Foreskin keratinocyte (primary cell): ENCODE measurements at places on chromosomes 2 and 18. TPM values are rescaled to one million over a fixed set of nuclear protein-coding genes. Genes with fewer than 3 reads are reported as not detected.

DNA sequence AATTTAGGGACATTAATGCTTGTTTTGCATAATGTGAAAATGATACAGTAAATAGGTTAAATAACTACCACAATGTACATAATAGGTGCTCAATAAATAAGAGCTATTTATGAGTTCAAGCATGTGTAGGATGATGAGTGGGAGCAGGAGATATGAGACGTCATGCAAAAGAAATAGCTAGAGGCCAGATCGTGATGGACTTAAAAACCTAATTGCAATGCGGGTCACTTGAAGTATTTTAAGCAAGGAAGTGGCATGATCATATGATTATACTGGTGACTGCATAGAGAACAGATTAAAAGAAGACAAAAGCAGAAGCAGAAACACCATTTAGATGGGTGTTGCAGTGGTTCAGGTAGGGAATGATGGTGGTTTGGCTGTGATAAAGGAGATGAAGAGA is 78.0 kb downstream of the HNMT start:
- no peak for DNase-seq

GRCh38 chr2:97718051-97718882 is 4.9 kb downstream of the ZAP70 start:
- DNase-seq, result no peak

- DNase-seq, result no peak
These were observed 86.8 kb upstream of the ST6GAL2 start for GRCh38 chr2:106972782-106973181.

DNA sequence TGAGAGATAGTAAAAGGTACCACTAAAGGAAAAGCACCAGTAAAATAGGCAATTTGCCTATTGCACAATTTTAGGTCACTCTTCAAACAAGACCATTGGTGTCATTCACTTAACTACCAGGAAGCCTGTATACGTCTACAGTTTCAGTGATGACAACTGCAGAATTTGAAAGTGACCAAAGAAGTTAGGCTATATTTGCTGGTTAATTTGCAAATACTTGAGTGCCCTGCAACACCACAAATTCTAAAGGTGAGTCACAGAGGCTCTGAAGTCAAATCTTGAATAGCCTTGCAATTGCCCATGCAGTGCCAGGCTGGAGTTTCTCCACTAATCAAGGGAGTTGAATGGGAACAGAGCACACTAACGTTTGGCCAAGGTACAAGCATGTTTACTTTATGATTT is 128.7 kb upstream of the CCDC68 start:
- peak; percentile 10 for DNase-seq

GRCh38 chr18:5294113-5294456 is 1.4 kb downstream of the ZBTB14 start:
- DNase-seq, result no peak

- DNase-seq, result no peak
These were observed 46.1 kb upstream of the SH3BP4 start for GRCh38 chr2:234905547-234906265.

- DNase-seq, result no peak
These were observed 12.4 kb upstream of the CHCHD5 start for GRCh38 chr2:112572005-112572404.

GRCh38 chr2:222976521-222977061 is 75.4 kb upstream of the KCNE4 start:
- peak; percentile 12 for DNase-seq

DNA sequence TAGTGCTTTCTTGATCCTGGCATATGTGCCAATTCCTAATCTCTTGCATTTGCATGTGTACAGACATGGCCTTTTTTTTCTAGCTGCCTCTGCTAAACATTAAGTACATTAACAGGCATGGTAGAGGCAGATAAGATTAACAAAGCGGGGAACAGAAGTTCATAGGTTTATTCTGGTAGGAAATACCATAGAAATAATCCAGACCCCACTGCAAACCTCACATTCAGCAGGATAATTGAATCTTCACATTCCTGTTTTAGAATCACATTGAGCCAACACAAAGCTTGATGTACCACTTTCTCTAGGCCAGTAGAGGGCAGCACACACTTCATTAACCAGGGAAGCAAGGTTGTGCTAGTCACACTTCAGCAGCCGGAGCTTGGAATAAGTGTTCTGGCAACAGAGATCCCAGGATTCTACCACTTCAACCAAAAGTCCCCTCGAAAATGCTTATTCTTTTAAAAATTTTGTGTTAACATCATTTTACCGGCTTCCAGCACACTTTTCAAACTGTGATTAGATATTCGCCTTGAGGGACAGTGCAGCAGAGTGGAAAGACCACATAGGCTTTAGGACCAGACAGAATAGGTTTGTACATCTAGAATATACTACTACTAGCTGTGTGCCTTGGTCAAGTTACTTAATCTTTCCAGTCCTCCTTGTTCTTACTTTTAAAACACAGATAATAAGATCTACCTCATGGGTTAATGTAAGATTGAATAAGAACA is 420.2 kb upstream of the CHST9 start:
- DNase-seq, result peak; percentile 25

- DNase-seq, result peak; percentile 18
These were observed 414.2 kb upstream of the CHST9 start for GRCh38 chr18:27599202-27599829.

GRCh38 chr2:1556776-1557466 is 143.7 kb downstream of the TPO start:
- no peak for DNase-seq

- no peak for DNase-seq
These were observed 43.0 kb downstream of the NDUFAF7 start for GRCh38 chr2:37274359-37274965.

- no peak for DNase-seq
These were observed 239.7 kb upstream of the FBXO11 start for GRCh38 chr2:48145845-48146452.

The RNF144A gene
- 2.2 TPM in 2 replicates for polyA plus RNA-seq

The CROCC2 gene
- not detected in 2 replicates for polyA plus RNA-seq

The GFPT1 gene
- polyA plus RNA-seq, result 5.8 and 6.7 TPM in 2 replicates

The LHCGR gene
- polyA plus RNA-seq, result not detected in 2 replicates

The YWHAQ gene
- polyA plus RNA-seq, result 265 and 322 TPM in 2 replicates

The CARF gene
- 0.49 and 0.59 TPM in 2 replicates for polyA plus RNA-seq

The ZNF892 gene
- 0.16 and 0.25 TPM in 2 replicates for polyA plus RNA-seq

The LRRC30 gene
- not detected in 2 replicates for polyA plus RNA-seq

The SLC14A1 gene
- 0.01 and 0.21 TPM in 2 replicates for polyA plus RNA-seq
